Right kidney (tissue), 9 donors: ENCODE measurements at places on chromosomes 12 and 14.
A peak's percentile ranks its signal among the peaks of the same experiment; 100 is the strongest.

GRCh38 chr12:108629824-108630476 is 3.7 kb downstream of the SELPLG start:
- DNase-seq = no peak

GRCh38 chr12:113645183-113645582 is 173.5 kb upstream of the LHX5 start:
- no peak for DNase-seq

DNA sequence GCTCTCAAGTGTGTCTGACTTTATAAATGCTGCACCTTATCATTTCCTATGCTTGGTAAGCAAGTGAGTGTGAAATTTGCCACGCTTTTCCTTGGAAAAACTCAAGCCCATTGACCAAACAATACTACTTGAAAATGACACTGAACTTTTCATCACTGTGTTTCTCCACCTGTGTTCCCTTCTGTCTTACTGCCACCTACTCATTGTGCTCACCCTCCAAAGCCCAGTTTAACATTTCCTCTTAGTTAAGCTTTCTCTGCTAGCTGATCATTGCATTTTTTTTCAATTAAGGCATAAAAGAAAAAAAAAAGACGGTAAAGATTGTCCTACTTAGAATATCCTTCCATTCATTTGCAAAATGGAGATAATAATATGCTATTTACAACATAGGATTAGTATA is 445.7 kb downstream of the DPF3 start:
- no peak for DNase-seq

GRCh38 chr14:65237941-65238340 is 135.6 kb upstream of the MAX start:
- DNase-seq = no peak

DNA sequence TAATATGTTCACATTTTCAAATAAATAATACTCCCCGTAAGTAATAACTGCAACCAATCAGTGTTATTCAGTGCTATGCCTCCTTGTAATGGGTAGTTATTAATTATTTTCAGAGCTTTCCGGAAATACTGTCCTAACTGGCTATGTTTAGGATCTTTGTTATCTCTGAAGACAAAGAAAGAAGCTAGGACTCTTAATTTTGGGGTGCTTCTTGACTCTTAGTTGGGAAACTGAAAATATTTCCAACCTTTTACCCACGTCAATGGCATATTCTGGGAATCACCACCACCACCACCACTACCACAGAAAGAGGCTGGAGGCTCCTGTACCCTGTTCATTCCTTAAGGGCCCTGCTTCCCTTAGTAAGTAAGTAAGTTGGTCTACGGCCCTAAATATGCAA is 39.1 kb downstream of the RAD52 start:
- no peak for DNase-seq

DNA sequence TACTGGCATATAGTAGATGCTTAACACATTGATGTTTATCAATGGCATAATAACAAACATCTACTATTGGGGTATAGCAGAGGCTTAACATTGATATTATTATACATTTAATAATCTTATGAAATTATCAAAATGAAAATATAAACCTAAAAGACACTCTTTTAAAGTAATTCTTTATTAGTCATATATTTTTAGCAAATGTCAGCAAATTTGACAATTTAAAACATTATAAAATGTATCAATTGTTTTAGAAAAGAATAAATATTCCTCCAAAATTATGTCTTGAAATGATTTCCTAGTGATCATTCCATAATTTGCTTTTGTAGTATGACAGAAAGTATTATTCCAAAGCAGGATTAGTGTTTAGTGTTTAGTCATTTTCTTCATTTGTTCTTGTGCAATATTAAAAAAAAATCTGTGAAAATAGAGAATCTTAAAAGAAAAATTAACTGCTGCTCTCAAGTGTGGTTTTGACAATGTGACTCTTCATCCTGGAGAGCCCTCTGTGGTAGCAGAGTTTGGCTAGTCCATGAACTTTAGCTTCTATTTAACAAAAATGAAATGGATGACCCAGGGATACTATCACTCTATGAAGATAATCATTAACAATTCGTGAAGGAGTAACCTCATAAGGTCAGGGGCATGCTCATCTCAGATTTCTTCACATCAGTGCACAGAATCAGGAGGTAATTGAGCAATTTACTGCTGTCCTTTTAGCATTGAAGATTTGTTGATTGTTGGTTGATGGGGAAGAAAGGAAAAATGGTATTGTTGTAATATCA is 1018.5 kb downstream of the LRFN5 start:
- DNase-seq = no peak

DNA sequence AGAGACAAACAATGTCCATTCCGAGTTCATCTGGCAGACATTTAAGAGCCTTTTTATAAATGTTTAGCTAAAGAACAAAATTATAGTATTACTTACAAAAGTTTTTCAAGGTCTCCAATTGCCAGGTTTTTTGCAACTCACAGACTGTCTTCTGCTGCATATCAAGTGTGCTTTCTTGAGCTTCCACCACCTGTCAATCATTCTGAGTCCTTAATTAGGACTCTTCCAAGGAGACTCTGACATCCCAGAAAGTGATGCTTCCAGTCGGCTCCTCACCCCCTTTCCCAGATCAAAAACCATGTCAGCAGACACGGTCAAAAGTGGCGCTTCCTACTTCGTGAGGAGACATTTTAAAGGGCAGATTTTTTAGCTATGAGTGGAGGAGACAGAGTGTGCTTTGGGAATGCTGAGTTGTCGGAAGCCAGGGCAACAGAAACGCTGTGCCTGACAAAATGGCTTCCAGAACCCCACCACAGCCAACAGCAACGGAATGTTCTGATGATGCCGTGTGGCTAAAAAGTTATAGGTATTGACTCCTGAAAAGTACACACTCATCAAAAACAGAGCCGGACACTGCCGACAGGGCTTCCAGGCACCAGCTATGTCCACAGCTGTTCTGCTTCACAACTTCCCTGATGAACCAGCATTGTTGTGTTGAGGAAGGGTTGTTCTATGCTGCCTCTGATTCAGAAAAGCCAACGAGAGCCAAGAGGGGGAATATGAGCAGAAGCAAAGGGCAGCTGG is 116.1 kb upstream of the SLC35F4 start:
- DNase-seq = no peak

GRCh38 chr14:28247491-28247890 is 519.1 kb upstream of the FOXG1 start:
- no peak for DNase-seq

- no peak for DNase-seq
Observed at GRCh38 chr12:85872497-85873091, 1.5 kb upstream of the NTS start.

DNA sequence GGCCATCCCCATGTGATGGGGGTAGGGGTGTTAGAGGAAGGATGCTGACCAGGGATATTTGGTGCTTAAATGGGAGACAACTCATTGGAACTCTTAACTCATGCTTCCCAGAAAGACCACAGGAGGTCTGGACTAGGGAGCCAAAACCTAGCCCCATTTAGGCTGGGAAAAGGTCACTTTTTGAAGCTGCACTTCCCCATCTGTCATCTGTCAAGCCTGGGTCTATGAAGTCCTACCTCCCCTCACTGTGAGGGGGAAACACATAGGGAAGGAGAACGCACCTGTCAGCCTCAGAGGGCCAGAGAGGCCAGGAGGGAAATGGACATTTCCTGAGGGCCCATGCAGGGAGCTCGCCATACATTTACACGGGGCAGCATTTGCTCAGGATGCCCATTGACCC is 321.0 kb downstream of the BCL11B start:
- no peak for DNase-seq

GRCh38 chr12:48193623-48194022 is 9.5 kb downstream of the OR10AD1 start:
- no peak for DNase-seq

- no peak for DNase-seq
Observed at GRCh38 chr14:103762541-103762940, 46.9 kb downstream of the ZFYVE21 start.

- no peak for DNase-seq
Observed at GRCh38 chr12:120119271-120119973, 2.9 kb upstream of the RAB35 start.

GRCh38 chr12:32455607-32456071 is 56.3 kb downstream of the FGD4 start:
- no peak for DNase-seq

DNA sequence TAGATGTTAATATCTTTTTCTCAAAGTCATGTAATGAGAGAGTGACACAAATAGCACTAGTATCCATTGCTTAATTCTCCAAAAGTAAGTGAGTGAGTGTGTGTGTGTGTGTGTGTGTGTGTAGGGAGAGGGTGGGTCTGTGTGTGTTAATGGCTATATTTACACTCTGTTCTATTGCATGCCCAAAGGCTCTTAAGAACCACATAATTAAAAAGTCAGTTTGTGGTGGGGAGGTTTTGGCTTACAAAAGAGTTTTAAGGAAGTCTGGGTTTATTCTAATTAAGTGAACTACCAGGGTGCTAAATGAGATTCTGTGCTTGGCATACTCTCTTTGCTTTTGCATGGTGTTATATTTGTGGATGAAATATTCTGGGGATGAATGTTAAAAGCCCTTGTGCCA is 1897.6 kb upstream of the FLRT2 start:
- DNase-seq = no peak

- no peak for DNase-seq
Observed at GRCh38 chr12:112169966-112170365, 44.6 kb downstream of the TRAFD1 start.

GRCh38 chr14:57834001-57834598 is 31.8 kb downstream of the SLC35F4 start:
- DNase-seq = no peak

DNA sequence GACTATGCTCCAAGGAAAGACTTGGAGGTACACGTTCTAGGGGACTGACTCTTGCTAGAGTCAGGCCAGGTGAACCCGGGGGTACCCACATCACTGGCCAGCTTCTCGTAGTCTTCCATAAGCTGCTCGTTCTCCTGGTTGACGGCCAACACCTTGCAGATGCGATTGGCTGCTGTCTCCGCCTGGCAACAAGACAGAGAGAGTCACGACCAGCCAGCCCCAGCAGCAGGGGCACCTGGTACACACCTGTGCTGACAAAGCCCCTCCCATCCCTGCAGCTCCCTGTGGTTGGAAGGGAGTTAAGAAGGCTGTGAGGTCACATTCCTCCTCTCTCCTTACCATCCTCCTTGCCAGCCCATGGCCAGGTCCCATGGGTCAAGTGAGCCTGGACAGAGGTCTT is 85.5 kb downstream of the ACTN1 start:
- DNase-seq = no peak

- no peak for DNase-seq
Observed at GRCh38 chr12:101287357-101287756, 7.5 kb downstream of the UTP20 start.

DNA sequence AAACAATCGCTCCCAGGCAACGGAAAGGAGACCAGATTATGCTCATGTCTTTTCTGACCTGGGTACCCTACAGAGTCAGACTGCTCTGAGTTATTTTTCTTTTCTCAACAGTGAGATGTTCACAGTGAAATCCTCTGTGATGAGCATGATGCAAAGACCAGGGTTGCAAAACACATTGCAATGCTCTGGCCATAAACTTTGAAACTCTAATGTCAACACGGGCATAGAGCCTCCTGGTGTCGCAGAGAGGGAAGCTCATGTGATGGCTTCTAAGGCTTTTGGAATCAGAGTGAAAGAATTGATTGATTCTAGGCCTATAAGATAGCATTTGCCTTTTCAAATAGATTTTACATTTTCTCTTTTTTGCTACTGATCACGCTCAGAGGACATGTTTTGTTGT is 193.4 kb downstream of the RASSF9 start:
- DNase-seq = no peak

- no peak for DNase-seq
Observed at GRCh38 chr14:22803687-22803974, 11.6 kb downstream of the SLC7A7 start.

DNA sequence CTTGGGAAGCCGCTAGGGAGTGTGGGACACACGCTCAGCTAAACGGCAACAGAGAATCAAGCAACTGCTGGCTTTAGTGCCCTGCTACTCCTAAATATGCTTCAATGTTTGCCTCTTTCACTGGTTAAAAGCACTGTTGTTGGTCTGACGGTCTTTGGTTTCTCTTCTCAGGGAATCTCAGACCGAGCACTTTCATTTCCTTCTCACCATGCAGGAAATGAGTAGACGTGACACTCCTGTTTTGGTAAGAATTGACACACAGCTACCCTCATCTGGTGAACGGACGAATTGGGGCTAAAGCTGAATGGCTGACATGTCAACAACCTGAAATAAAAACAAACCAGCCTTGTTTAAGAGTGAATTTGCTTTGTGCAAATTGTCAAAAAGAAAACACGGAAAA is 57.5 kb upstream of the PIWIL1 start:
- DNase-seq = no peak

- no peak for DNase-seq
Observed at GRCh38 chr14:51704545-51704944, 52.8 kb downstream of the FRMD6 start.

DNA sequence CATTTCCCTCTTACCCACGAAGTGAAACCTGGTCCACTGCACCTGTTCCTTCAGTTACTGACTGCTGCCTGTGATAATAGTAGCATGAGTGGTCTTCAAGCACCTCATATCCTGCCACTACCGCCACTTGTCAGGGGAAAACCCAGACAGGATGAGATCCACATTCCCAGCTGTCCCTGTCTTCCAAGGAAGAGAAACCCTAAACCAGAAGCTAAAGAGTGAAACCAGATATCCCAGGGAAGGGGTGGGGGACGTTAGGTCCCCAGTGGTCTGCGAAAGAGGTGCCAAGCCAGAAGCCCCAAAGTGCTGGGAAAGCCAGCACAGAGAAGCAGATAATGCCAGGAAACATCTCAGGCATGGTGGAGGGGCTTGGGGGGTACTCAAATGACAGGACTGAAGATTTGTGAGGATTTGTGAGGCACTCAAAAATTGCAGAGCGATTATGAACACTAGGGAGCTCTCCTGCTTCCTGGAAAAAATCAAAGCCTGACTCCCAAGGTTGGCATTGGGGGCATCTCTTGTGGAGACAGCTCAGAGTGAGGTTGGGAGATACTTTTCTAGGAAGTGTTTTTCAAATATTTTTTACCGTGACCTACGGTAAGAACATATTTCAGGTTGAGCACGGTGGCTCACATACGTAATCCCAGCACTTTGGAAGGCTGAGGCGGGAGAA is 77.9 kb downstream of the TMEM30B start:
- no peak for DNase-seq

GRCh38 chr14:71722885-71723284 is 209.3 kb upstream of the RGS6 start:
- no peak for DNase-seq

- DNase-seq = no peak
Observed at GRCh38 chr12:89072294-89073026, 279.8 kb downstream of the DUSP6 start.

GRCh38 chr14:93337143-93337753 is 4.4 kb upstream of the BTBD7 start:
- DNase-seq = no peak

DNA sequence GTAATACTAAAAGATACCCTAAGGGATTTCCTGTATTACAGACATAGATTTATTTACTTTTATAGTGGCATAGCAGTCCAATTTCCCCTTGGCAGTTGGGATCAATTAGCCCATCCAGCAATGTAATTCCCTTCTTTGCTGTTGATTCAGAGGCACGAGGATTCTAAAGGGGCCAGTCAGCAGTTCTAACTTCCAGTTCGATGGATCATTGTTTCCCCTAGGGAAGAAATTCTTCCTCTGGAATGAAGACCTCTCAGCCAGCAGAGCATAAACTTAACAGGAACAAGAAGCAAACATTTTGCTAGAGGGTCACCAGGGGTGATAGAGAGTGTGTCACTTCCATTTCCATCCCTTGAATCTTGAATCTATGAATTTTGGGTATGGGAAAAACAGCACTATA is 395.7 kb upstream of the NOVA1 start:
- DNase-seq = no peak

- DNase-seq = no peak
Observed at GRCh38 chr12:92513231-92513730, 189.5 kb upstream of the PLEKHG7 start.

- peak; percentile 92 for DNase-seq
Observed at GRCh38 chr12:57865084-57865751, 18.7 kb upstream of the CTDSP2 start.
